Gastroesophageal sphincter (tissue), 4 donors: ENCODE measurements at places on chromosomes 6 and 20. TPM values are rescaled to one million over a fixed set of nuclear protein-coding genes. Genes with fewer than 3 reads are reported as not detected.

INSM1 gene
- total RNA-seq: not detected

DNA sequence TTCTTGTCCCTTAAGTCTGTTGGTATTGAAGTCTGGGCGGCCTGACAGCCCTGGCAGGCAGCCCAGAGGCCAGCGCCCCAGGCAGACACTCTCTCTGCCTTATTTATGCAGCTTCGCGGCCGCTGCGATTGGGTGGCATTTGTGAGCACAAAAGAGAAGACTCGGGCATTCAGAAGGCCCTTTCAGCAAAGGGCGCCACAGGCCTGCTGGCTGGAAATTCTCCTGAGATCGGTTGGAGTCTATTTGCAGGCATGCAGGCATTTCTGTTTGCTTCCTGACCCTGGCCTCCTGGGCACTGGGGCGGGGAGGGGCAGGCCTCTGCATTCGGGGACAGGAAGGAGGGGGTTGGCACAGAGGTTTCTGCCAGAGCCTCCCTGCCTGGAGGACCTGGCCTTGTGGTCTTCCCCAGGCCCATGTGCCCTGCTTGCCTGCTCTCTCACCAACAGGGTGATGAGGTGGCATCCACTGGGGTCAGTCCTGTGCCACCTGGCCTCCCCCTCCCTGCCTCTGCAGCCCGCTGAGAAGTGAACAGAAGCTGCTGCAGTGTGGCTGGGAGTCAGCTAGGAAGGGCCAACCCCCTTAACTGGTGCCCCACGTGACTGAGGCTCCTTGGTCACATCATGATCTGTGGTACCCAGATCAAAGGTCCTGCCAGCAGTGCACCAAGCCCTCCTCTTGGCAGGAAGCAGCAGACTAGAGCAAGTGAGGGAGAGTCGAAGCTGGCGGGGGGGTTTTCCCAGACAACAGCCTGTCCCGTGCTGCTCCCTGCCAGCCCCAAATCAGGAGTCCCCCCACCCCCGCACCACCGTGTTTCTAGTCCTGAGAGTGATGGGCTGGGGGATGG is 16.6 kb upstream of the CCDC167 start:
- ATAC-seq: peak; percentile 44

GRCh38 chr6:30152016-30152673 is 8.9 kb downstream of the TRIM10 start:
- ATAC-seq: no peak

- no peak for ATAC-seq
These were observed 265.0 kb upstream of the MARCKS start for GRCh38 chr6:113591896-113592827.

DNA sequence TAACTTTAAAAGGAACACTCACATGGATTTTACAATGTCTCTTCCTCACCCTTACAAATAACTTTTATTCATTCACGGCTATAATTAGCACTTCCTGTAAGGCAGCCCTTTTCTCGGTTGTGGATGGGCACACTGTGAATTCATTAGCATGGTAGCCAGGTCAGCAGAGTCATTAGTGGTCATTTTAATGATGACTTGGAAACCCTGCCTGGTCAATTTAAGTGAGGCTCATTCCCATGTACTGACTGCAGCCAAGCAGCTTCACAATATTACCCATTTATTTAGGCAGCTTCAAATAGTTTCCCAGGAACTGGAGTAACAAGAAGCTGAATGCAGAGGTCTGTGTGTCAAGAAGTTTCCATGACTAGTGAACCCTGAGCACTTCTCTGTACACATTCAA is 248.8 kb downstream of the KHDC1L start:
- no peak for ATAC-seq

DNA sequence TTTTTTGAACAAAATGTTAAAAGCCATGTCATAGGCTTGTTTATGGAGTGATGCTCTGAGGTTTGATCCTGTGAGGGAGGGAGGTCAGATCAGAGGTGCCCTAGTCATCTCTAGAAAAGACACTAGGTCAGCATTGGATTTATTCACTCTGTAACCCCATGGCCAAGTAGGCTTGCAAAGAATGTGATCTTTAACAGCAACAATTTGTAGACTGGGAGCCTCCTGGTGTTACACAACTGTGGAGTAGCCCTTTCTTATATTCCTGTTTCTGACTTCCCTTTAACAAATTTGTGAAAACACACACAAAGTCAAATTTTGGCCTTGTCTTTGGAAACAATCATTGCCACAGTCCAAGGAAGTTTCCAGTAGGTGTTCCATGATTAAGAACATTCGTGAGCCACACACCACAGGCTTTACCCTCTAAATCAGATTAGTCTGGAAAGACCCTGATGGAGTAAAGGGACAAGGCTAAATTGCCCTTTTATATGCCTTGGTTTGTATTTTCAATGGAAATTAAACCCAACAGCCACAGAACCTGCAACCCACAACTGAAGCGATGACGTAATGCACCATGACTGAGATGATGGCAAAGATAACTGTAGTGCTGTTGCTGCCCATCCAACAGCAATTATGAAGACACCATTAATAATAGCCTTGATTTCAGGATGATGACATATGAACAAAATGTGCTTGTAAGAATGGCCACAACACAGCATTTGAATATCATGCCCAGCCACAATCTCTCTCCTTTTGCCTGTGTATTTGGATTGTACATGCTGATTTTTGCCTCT is 22.1 kb downstream of the SCP2D1 start:
- ATAC-seq: no peak

DNA sequence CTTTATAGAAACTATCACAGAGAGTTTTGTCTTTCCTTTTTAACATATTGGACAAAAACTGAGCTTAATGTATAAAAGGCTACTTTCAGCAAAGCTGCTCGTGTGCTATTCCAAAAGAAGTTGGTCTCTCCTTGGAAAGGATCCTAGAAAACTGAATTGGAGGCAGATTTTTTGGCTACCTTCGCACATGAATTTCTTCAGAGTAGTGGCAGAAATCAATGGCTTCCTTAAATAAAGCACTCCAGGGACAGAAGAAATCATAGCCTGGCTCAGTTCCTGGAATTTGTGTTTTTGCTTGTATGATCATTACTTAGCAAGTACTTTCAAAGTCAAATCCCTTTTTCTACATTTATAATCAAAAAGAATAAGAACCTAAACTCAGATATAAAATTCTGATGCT is 780.3 kb downstream of the PHF3 start:
- ATAC-seq: no peak

GRCh38 chr6:144481527-144481926 is 196.4 kb downstream of the UTRN start:
- no peak for ATAC-seq

RAET1E gene
- not detected for total RNA-seq

DNA sequence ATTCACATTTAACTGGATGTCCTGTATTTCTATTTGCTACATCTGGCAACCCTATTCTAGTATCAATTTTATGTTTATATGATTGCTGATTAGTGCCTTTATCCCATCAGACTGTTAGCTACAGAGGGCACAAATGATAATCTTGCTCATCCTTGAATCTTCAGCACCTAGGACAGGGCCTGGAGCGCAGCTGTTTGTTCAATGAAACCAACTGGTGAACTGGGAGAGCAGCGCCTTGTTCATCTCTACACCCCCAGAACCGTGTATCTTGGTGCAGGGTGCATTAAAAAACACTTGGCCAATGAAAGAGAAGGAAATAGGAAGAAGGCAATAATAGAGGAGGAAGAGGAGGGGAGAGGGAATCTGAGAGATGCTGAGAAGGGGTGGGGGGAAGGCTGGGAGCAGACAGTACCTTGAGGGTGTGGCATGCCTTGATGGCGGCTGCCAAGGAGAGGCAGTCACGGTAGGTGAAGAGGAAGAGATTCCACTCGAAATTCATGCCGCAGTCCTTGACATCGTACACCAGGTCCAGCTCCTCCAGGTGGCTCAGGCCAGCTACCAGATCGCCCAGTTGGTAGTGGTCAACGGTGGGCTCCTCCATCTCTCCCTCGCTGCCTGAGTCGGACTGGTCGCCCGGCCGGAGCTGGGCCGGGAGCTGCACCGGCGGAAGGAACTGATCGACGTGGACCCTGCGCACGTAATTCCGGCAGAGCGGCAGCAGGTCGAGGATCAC is 15.5 kb downstream of the TMEM151B start:
- no peak for ATAC-seq

DNA sequence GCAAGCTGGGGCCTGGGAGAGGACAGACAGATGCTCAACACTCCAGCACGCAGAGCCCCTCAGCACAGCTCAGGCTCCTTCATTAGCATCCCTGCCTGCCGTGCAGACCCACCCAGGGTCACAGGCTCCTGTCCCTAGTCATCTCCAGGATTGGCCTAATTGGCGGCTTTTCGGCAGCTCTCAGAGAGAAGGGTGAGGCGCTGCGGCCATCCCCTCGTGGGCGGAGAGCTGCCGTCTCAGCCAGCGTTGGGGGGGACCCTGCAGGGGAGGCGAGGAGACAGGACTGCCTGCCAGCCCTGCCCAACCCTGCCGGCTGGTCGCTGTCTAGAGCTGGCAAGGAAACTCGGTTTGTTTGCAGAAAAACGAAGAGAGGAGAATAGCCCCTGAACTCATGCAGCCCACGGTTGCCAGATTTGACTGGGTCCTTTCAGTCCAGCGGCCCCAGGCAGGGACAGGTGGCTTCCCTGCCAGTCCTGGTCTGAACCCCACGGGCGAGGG is 26.8 kb downstream of the BHLHE23 start:
- ATAC-seq: no peak

- ATAC-seq: no peak
These were observed 42.8 kb downstream of the MAP3K5 start for GRCh38 chr6:136749359-136749997.

DNA sequence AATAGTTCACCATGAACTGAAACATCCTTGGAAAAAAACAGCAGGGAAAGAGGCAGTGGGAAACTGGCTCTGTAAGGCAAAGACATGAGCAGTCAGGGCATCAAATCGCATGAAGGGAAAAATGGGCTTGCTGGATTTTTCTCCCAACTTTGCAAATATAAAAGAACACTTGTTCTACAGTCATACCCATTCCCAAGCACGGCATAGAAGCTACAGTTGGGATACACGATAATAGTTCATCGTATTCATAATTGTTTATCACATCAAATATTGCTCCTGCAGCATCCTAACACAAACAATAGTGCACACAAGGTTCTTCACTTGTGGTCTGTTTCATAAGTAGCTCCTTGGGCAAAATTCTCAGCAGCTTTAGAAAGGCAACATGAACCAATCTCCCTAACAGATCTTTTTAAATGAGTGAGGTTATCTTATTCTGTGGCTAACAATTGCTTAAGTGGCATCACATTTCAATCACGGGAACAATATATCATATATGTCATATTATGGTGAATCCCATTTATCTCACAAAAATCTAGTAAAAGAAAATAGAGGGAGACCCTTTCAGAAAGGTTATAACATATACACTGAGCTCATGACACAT is 243.9 kb downstream of the PKHD1 start:
- no peak for ATAC-seq

GCNT2 gene
- total RNA-seq: 14.9 TPM

GRCh38 chr6:9095729-9096128 is 660.4 kb upstream of the SLC35B3 start:
- ATAC-seq: no peak

DNA sequence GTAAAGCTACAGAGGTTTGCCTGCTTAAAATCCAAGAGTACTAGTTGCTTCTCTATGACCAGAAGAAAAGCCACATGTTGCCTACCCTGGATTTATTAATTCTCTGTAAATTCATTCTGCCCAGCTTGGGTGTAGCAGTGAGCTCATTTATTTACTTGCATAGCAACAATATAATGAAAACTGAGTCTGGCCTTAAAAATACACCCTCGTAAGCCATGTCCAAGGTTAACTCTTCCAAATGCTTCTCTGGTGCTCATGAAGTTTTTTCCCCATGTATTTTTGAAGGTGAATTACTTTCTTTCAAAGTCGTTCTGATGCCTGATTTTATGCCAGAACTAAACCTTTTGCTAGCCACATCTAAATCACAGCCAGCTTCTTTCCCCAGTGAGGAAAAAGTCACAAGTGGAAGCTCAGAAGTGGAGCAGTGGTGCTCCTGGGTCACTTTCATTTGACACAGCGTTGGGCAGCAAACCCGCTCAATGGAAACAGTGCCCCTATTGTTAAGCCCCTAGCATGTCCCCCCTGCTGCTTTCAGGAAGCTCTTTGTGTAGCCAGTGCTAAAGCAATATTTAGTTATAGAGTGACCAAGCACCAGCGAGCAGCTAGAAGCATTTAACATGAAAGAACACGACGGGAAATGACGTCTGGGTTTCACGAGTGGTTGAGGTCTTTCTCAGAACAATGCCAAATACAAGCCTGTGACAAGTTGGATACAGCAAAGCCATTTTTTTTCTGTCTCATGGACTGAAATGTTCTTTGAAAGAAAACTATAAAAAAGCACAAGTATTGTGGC is 29.8 kb downstream of the NEDD9 start:
- no peak for ATAC-seq

DNA sequence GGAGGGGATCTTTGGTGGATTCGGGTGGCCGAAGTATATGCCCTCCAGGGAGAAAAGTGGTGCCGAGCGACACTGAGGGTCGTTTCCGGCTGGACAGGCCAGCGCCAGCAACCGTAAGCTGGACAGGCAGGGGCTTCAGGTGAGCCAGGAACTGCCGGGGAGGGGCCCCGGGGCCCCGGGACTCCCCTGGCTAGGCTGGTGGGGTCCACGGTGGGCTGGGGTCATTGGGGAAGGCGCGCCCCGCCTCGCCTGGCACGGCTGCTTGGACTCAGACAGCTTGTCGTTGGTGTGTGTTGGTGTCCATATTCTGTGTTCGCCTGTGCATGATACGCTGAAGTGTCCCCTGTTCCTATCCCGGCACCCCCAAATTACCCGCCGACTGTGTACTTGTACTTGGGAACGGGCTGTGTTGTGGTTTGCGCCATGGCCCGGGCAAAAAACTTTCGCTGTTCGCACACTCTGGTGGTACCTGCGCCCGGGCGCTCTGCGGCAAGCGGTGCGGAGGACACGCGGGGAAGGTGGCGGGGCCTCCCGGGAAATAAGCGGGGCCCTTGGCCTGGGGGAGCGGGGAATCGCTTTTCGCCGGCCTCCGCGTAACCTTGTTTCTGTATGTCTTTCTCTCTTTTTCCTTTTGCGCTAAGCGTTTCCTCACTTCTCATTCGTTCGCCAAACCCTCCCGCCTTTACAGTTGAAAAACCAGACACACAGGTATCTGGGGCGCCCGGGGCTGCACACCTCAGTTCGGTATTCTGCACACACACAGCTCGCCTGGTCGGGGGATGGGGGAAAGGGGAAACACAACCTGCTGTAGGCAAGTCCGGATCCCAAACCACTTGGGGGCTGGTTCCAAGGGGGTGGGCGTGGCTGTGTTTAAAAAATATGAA is 3.2 kb downstream of the GNAS start:
- ATAC-seq: no peak

DNA sequence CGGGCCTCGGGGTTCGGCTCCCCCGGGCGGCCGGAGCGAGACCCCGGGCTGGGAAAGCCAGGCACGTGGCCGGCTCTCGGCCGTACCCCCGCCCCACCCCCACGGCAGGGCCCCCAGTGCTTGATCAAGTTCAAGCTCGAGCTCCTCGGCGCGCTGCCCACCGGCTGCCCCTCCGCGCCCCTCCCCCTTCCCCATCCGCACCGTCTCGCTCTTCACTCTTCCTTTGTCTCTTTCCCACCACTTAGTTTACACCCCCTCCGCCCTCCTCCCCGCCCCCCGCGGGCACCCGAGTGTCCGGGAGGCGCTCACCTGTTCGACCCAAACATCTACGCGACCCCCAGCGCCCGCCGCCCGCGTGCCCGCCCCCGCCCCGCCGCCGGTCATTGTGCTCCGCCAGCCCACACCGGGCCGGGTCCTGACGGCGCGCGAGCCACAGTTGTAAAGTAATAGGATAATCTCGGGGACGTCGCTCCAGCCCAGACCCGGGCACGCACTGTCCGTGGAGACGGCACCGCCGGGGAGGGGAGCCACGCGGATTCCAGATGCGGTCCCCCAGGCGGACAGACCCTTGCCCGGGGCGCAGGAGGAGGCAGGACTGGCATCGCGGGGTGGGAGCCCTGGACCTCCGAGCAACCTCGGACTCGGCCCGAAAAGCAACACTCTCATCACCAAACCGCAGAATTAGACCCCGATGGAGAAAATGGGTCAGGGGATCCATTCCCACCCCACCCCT is 100.7 kb downstream of the NOL4L start:
- no peak for ATAC-seq
